ENCODE measurements at places on chromosomes 1 and 21.

GRCh38 chr1:198903621-198904020 lies 264.8 kb downstream of the PTPRC start:
- DNase-seq: no peak

- no peak for DNase-seq
These were observed 132.5 kb downstream of the SYT14 start for GRCh38 chr1:210070531-210070930.

GRCh38 chr1:193841857-193842256 lies 655.4 kb upstream of the B3GALT2 start:
- DNase-seq: no peak

GRCh38 chr1:41766041-41766440 lies 152.7 kb downstream of the HIVEP3 start:
- DNase-seq: no peak

GRCh38 chr21:46125846-46126301 lies 28.0 kb downstream of the COL6A2 start:
- DNase-seq: no peak

GRCh38 chr21:38955495-38955894 lies 149.8 kb downstream of the ETS2 start:
- DNase-seq: no peak

DNA sequence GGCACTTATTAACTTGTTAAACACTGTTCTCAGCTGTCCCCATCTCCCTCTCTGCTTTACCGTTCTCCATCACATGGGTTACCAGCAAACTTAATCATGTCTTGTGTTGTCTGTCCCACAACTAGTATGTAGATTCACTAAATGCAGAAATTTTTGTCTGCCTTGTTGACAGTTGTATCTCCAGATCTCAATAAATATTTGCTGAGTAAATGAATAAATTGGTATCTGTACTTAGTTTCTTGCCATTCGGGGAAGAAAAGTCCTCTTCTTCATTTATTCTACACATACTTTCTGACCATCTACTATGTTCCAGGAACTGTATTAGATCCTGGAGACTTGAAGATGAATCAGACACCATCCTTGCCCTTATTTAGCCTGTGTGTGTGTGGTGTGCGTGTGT lies 97.9 kb downstream of the KCND3 start:
- no peak for DNase-seq
